ENCODE measurements at places on chromosomes 12 and 14.

DNA sequence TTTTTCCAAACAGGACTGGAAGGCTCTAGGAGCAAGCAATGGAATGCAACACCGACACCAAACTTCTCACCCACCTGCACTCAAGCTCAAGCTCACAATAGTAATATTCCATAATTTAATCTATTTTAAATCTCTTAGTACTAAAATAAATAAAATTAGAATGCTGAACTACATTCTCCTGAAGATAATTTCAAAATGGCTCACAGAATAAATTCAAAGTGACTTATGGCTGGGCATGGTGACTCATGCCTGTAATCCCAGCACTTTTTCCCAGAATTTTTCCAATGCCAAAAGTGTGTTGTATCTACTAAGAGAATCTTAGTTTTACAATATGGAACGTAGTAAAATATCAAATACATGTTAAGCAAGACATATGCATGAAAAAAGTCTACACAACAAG lies 31.5 kb downstream of the DUSP16 start:
- peak; percentile 21 for DNase-seq

DNA sequence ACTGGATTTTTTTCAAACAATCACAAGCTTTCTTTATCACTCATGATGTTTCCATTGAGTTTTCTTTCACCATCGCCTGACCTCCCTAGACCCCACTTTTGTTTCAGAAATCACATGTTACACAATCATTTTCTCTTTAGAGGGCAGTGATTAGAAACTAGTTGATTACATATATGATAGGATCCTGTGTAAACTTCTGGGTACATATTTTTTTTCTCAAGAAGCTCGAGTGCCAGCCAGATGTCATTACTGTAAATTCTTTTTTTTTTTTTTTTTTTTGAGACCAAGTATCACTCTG lies 62.4 kb upstream of the PSMA6 start:
- DNase-seq, result no peak

GRCh38 chr14:85071447-85071846 lies 458.5 kb upstream of the FLRT2 start:
- no peak for DNase-seq

GRCh38 chr12:123034865-123035264 lies 54.4 kb downstream of the ARL6IP4 start:
- DNase-seq, result peak; percentile 83

GRCh38 chr12:25014961-25015360 lies 66.1 kb upstream of the BCAT1 start:
- peak; percentile 23 for DNase-seq

GRCh38 chr12:60475825-60476224 lies 880.0 kb downstream of the SLC16A7 start:
- no peak for DNase-seq

GRCh38 chr12:127272864-127273263 lies 994.1 kb upstream of the TMEM132C start:
- peak; percentile 96 for DNase-seq

DNA sequence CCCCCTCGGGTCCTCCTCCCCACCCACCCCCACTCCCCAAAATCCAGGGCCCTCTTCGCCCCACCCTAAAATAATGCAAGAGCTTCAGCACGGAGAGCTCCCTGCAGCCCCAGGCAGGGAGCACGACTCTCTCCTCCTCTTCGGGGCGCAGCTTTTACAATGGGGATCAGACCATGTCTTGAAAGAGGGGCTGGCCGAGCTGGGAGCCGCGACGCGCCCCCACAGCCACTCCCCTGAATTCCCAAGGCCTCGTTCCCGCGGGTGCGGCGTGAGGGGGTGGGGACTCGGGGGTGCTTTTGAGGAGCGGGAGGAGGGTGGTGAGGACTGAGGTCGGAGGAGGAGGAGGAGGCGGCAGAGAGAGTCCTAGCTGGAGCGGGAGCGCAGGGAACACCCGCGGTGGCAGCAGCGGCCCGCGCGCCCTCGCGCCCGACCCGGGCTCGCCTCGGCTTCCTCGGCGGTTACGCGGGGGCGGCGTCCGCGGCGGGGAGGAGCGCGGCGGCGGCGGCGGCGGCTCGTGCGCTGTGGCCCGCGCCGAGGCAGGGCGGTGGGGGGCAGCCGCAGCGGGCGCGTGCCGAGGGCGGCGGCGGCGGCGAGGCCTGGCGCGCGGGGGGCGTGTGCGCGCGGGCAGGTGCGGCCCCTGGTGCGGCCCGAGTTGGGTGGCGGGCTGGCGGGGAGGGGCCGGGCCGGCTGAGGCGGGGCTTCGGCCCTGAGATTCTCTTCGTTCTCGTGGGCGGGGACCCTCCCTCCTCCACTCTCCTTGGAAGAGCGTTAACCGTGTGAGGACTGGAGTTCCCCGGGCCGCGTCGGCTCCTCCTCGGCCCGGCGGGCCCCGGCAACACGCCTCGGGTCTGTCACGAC lies at the start of gene ANKS1B:
TSS of gene ANKS1B (minus strand) at position 666 of the 858 bp plus-strand sequence. CDS start 699 bp downstream, outside the sequence.
- peak; percentile 32 for DNase-seq

DNA sequence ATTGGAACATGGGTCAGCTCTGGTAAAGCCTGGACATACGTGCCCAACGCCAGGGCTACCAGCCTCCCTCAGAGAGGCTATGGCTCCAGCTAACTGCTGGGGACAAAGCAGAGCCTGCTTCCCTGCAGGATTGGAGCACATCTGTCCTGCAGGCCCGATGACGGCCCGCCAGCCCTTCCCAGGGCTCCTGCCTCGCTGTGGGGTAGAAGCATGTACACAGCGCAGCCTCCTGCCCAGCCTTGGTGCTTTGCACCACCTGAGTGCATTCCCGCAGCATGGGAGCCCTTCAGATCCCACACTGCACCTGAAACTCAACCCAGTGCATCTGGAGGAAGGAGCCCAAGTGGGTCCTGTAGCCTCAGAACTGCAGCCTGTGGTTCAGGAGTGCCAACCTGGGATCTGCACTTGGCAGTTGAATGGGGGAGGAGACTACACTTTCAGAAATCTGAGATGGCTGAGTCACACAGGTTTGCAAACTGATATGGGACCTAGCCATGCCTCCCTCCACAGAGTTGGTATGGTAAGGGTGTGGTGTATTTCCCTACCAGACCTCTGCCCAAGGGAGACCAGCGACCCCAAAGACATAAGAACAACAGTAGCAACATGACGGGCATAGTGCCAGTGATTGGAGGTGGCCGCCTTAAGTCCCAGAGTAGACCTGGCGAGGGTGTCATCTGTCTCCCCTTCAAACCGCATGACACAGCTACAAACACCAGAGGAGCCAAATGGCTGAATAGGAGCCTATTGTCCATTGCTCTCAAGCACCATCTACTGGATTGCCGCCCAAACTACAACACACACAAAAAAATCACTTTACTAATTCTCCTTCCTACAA lies 273.9 kb upstream of the MIS18BP1 start:
- DNase-seq, result peak; percentile 4

GRCh38 chr12:52526511-52526951 lies 6.3 kb upstream of the KRT5 start:
- no peak for DNase-seq

- DNase-seq, result no peak
Measured at GRCh38 chr12:119593578-119594398, at the start of gene TMEM233. Gene TMEM233 (plus strand): TSS chr12:119593774. CDS start chr12:119593849, 75 bp downstream.

- DNase-seq, result peak; percentile 95
Measured at GRCh38 chr12:118307069-118307954, 65.4 kb downstream of the TAOK3 start.

DNA sequence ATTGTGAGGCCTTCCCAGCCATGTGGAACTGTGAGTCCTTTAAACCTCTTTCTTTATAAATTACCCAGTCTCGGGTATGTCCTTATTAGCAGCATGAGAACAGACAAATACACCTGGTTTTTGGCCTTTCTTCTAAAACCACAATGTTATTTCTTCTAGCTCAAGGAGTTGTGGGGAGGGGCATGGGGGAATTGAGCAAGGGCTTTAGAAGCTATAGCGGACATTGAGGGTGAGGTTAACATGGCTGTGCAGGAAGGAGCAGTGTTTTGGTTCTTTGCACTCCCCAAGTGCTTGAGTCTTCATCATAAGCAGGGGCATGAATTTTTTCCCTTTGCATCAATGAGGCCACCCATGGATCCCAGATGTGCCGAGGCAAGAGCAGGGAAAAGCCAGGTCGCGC lies 86.8 kb downstream of the SPRING1 start:
- DNase-seq, result no peak

- DNase-seq, result peak; percentile 57
Measured at GRCh38 chr14:58107947-58108552, 44.0 kb downstream of the ARMH4 start.

GRCh38 chr14:101475456-101476257 lies 85.6 kb upstream of the DIO3 start:
- DNase-seq, result peak; percentile 62

GRCh38 chr12:47273191-47273626 lies 193.4 kb upstream of the AMIGO2 start:
- no peak for DNase-seq

DNA sequence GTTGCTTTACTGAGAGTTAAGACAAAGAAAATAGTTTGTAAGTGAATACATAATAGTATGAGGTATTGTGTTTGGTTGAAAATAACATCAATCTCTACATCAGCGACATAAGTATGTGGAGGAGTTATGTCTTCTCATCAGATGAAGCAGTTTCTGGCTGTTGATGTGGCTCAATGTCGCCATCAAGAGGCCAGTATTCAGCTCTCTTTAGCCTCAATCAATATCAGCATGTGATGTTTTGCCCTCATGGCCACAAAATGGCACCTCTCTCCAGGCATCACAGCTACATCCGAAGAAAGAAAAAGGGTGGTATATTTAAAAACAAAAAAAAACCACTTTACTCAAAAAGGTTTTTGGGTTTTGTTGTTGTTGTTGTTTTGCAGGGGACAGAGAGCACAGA lies 302.3 kb upstream of the TMEM132C start:
- peak; percentile 57 for DNase-seq

GRCh38 chr14:100106250-100107112 lies 41.3 kb downstream of the EVL start:
- DNase-seq, result no peak

GRCh38 chr14:85617791-85618190 lies 87.8 kb downstream of the FLRT2 start:
- peak; percentile 23 for DNase-seq

- no peak for DNase-seq
Measured at GRCh38 chr12:68896881-68897540, 36.0 kb downstream of the CPM start.

DNA sequence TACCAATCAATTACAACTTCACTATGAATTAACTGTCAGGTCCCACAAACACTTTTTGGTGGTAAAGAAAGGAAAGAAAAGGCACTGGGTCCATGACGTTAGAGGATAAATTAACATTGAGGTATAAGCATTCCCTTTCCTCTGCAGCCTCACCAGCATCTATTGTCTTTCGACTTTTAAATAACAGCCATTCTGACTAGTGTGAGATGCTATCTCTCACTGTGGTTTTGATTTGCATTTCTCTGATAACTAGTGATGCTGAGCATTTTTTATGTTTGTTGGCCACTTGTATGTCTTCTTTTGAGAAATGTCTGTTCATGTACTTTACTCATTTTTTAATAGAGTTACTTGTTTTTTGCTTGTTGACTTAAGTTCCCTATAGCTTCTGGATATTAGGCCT lies 9.4 kb downstream of the ANKS1B start:
- no peak for DNase-seq

DNA sequence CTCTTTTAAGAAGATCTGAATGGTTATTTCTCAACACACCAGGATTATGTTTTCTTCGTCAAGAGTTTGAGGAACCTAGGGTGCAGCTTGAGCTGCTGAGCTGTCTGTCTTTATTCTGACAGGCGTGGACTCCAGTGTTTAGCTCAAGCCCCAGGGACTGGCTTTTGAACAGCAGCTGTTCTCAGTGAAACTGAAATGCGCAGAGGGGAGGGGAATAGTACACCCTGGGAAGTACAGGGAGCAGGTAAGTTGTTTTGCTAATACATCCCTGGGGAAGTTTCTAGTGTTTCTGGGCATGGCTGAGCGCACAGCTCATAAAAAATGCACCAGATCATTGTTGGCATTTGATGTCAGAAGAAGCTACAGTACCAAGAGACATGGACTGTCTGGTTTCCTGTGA lies 659.8 kb downstream of the DIO2 start:
- no peak for DNase-seq

DNA sequence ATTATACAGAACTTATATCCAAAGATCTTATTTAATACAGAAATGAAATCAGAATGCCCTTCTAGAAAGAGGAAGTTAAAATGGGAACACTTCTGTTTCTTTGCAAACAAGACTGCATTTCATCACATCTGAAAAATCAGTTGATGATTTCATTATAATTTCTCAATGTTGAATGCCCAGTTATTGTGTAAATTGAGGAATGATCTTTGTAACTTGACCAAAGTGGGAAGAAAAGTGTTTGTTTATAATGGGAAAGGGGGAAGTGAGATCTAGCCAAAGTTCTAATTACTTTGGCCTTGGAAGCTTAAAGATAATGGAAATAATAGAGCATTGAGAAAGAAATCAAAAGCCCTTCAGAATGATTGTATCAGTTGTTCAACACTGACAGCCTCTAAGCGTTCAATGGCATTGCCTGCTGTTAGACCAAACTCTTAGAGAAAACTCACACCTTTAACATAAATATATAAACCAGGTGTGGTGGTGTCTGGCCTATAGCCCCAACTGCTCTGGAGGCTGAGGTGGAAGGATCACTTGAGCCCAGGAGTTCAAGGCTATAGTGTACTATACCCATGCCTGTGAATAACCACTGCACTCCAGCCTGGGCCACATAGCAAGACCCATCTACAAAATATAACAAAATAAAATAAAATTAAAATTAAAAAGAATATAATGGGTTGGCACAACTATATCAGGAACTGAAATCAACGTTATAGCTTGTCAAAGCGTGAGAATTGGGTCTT lies 9.9 kb upstream of the LYZ start:
- no peak for DNase-seq

- DNase-seq, result no peak
Measured at GRCh38 chr14:50717811-50718210, 49.7 kb upstream of the SAV1 start.

- no peak for DNase-seq
Measured at GRCh38 chr12:120240495-120240833, 25.1 kb downstream of the PXN start.

GRCh38 chr14:56422221-56422620 lies 157.4 kb upstream of the TMEM260 start:
- no peak for DNase-seq

GRCh38 chr12:2163177-2163941 lies 110.6 kb downstream of the CACNA1C start:
- DNase-seq, result peak; percentile 80

DNA sequence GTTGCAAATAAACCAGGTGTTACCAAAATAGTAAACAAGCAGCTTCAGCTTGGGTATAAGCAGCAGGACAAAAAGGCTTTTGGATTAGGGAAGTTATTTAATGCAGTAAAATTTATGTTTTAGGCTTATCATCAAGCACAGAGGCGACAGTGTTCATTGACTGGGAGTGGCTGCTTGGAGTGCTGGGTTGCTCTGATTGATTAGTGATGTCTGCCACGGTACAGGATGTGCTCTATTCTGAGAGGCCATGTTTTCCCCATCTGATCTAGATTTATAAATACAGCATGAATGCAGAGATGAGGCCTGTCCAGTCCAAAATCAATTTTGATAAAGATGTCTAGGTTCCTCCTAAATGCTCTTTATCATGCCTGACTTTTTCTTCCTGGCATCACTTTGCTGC lies 83.5 kb downstream of the MAP1LC3B2 start:
- DNase-seq, result no peak

- DNase-seq, result no peak
Measured at GRCh38 chr14:88204221-88204620, 118.8 kb downstream of the KCNK10 start.

- DNase-seq, result no peak
Measured at GRCh38 chr14:40347675-40348074, 915.4 kb upstream of the FBXO33 start.

GRCh38 chr12:108317308-108318234 lies 21.5 kb downstream of the CMKLR1 start:
- DNase-seq, result no peak
